ENCODE measurements at places on chromosomes 12 and 14.

- DNase-seq = no peak
Measured at GRCh38 chr12:6676962-6677361, 12.2 kb downstream of the ZNF384 start.

GRCh38 chr12:5251092-5251491 lies 180.8 kb upstream of the NTF3 start:
- DNase-seq = no peak

DNA sequence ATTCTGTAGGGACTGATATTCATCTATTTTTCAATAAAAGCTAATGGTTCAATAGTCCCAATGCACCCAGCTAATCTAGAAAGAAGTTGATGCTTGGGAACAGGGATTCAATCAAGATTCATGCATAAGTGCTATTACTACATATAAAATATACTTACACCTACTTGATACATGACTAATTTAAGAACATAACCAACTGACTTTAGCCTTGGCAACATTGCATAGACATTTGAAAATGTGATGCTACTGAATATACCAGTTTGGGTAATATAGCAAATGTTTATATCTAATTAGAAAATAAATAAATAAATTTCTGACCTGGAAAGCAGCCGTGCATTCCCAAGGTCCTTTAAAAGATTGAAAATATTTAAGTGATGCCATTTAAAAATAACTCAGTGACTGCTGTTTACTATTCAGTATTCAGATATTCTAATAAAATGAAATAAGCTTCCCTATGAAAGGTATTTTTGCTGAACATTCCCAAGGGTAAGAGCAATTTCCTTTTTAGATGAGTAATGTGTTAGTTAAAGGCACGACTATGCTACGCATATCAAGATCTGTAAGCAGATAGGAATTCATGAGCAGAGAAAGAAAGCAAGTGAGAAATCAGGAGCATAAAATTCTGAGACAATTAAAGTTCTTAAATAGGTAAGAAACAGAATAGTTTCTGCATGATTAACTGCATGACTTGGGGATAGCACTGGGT lies 160.6 kb upstream of the SYT1 start:
- peak; percentile 97 for DNase-seq

DNA sequence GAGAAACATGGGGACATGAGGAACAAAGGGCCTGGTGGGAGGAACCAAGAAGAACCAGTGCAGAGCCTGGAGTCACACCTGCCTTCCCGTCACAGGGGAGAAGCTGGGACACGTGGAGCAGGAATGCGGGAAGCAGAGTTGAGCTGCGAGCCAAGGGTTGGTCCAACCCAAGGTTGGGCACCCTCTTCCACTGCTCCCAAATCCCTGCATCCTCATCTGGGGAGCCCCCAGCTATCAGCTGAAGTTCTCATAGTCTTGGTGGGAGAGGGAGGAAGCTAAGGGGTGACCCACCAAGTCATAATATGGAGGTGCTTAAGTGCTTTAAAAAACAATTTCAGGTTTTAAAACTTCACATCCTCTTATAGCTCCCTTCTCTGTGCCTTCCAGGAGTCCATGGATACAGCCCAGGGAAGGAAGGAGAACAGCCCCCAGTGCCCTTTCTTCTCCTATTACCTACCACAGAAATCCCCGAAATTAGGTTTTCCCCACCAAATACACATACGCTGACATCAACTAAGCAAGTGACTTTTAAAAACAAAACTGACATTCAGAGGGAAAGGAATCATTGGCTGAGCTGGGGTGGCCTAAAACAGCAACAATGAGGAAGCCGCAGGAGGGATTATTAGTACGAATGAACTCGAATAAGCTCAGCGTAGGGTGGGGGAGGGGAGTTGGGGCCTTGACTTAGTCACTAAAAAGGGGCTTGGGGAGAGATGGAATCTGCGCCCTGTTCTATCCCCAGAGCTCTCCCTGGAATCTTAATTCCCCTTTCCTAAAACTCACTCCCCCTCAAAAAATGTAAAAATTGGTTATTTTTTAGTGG lies 4.5 kb downstream of the MYL6 start:
- peak; percentile 44 for DNase-seq

DNA sequence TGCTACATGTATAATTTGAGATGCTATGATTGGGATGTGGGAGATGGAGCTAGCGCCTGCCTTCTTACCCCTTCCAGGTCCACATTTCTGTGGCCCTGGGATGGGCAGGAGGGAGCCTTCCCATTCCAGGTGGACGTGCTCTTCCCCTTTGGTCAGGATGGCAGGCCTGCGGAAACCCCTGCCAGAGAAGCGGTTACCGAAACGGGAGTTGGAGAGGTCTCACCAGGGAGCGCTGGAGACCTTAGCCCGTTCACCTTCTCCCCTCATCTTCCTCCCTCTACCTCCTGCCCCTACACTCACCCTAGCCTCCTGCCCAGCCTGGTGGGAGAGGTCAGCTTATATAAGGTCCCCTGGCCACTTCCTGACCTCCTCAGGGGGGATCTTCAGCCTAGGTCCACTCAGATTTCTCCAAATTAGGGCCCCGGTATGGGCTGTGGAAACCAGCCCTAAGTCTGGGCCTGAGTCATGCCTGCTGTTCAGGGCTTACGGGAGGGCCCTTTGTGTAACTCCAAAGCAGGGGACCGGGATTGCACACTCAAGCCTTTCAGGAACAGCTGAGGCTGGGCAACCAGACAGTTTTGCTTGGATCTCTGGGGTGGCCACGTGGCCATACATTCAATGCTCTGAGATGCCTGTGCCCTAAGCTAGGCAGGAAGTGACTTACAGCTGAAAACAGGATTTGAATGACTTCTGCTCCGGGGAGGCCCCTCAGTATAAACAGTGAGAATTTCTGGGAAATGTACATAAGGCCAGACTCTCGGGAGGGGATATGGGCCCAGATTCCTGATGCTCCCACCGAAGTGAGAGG lies 10.2 kb upstream of the MEG3 start:
- DNase-seq = no peak

DNA sequence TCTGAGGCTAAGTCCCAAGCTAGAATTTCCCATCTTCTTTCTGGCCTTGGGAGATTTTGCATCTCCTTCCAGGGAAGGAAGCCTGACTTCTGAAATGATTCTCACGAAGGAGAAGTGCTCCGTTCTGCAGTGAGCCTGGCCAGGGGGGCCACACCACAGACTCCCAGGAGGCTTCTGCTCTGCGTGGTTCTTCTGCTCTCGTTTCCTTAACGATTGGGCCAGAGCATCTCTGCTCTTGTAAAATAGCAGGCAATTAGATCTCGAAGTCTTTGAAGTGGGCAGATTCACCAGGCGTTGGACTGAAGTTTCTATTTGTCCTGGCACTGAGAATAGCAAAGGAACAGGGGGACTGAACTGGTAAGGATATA lies 6.7 kb upstream of the BATF start:
- no peak for DNase-seq

DNA sequence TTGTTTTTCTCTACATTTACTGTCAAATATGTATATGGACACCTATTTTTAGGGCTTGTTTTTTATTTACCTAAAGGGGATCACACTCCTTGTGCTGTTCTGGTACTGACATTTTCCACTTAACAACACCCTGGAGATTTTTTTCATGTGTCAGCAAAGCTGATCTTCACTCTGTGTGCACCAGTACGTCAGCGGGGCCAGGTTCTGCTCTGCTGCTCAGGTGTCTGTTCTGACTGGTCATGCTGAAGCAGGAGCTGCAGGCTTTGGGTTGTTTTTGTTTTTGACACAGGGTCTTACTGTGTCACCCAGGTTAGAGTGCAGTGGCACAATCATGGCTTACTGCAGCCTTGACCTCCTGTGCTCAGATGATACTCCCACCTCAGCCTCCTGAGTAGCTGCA lies 81.9 kb upstream of the CCND2 start:
- peak; percentile 65 for DNase-seq

GRCh38 chr14:93115069-93115820 lies 480 bp downstream of the ITPK1 start:
- peak; percentile 93 for DNase-seq

DNA sequence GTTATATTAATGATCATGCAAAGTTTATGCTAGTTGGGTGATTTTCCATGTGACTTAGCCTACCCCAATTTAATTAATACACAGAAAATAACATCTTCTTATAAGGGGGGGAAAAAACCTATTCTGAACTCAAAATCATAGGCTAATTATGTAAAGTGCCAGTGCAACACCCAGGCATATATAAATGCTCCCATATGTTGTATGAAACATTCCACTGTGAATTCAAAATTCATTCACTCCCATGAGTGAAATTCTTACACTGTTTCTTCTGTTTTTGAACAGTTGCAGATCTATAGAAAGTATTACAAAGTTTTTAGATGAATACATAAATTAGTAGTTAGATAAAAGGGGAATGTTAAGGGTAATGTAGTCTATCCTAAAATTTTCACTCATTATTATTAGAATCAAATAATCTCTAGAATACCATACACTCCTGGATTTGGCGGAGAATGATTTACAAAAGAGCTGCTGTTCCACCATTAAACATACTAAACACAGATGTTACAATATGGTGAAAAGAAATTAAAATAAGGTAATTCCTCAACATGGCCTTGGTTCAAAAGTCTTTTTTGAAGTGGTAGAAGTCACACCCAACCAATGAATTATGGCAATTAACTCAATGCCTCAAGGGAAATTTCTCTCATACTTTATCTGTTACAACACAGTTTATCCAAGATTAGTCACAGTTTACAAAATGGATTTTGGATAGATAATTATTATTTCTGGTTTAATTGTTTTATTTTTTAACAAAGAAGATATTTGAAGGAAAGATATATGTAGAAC lies 454.1 kb upstream of the FLRT2 start:
- DNase-seq = no peak

DNA sequence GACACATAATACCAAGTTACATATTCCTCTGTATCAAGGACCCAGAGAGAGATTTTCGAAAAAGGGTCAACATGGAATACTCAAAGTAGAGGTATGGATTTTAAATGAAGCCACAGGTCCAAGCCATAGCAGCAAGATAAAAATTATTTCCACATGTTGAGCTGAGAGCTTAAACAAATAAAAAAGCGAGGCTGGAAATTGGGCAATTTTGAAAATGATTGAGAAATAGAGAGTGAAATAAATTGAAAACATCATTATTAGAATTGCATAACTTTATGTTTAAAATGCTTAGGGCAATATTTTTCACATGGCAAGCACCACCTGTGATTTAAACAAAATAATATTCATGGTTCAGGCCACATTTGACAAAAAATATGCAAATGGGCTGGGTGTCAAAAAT lies 1251.0 kb upstream of the USP15 start:
- no peak for DNase-seq

All from kidney tubule cell (primary cell).